ENCODE measurements at places on chromosomes 6 and 20.

DNA sequence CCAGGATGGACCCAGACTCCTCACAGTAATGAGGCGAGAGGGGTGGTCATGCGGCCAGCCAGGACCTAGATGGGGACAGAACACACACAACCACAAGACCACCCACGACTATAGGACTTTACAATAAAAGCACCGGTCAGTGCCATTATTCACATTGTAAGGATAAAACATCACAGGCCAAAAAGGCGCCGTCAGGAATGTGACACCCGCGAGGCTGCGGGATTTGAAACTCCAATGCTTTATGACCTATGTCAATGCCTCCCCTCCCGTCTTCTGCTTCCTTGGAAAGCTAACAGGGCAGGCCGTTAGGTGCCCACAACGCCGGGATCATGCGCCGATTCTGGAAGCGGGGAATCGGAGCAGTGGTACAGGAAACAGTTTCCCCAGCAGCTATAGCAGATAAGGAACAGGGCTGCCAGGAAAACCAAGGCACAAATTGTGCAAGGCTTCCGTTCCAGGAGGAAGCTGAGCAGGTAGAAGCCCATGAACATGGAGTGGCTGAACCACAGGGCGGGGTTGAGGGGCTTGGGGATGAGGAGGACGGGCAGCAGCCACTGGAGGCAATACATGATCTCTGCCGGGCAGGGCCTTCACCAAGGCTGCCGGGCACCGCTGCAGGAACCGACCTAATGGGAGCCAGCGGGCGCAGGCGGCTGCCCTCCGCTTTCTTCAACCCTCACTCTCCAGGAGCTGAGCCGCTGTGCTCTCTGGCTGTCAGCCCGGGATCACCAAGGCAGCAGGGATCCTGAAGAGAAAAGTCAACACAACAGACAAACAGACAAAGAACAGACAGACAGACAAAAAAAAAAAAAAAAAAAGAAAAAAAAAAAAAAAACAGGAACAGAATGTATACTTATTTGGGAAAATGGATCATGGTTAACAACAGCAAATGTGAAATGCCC, 2.2 kb upstream of the NNAT start:
- DNase-seq = no peak

DNA sequence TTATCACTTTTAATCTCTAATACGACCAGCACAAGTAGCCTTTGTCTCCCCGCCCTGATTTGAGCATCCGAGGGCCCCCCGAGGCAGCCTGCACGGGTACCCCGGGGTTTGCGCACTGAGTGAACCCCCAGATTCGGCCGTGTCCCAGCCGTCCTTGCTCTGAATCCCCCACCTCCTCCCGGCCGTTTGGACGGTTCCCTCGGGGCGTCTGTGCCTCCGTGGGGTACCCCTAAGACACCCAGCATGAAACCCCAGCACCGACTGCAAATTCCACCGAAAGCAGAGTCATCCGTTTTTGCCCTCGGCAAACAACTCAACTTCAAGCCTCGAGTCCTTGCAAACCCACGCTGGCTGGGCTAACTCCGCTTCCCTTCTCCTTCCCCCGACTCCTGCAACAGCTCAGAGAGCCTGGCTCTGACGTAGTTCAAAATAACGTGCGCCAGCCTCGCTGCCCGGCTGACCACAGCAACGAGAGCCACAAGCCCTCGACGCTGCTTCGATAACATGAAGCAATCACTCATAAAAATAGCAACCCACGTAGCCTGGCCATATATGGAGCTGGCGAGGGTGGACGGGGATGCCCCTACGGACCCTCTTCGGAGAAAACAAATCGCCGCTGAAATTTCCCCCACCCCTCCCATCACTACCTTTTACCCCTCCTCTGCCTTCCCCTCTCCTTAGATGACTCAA, 764 bp upstream of the SNAP25 start:
- DNase-seq = no peak

DNA sequence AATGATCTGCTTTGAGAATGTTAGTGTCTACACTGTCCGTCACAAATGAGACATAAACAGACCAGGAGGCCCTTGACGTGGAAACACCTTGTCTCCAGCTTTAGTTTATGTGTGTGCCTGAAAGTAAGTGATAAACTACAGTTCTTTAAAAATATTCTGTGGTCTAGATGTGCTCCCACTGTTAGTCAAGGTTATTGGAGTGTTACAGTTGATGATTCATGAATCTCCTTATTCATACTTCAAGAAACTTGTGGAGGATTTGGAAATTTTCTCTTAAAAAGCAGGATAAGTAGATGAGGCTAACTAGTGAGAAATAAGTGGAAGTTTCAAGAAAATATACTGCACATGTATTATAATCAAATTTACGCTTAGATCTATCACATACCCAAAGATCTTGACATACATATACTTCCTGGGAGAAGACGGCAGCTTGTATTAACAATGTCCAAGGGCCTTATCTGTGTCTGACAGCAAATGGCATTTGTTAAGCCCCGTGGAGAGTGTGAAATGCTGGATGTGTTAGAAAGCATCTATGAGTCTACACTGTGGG, 90.5 kb upstream of the MBOAT1 start:
- no peak for DNase-seq

- DNase-seq = no peak
Measured at GRCh38 chr6:137046871-137047412, 2.2 kb upstream of the IL20RA start.

- no peak for DNase-seq
Measured at GRCh38 chr6:47032974-47033765, 9.0 kb downstream of the ADGRF1 start.

DNA sequence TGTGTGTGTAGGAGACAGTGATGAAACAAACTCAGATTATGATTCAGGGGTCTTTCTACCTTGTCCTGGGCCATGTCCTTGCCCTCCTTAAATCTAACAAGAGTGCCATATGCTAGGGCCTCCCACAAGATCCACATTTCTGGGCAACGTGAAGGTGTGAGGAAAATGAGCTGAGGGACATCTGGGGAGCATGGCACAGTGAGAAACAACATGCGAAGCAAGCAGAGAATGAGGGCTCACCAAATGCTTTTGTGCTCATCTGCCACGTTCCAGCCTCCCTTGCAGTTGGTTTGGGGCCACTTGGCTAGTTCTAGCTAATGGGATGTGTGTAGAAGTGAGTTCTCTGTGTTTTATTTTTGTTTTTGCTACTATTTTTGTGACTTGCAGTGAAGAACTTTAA, 21.4 kb upstream of the RNF182 start:
- no peak for DNase-seq

DNA sequence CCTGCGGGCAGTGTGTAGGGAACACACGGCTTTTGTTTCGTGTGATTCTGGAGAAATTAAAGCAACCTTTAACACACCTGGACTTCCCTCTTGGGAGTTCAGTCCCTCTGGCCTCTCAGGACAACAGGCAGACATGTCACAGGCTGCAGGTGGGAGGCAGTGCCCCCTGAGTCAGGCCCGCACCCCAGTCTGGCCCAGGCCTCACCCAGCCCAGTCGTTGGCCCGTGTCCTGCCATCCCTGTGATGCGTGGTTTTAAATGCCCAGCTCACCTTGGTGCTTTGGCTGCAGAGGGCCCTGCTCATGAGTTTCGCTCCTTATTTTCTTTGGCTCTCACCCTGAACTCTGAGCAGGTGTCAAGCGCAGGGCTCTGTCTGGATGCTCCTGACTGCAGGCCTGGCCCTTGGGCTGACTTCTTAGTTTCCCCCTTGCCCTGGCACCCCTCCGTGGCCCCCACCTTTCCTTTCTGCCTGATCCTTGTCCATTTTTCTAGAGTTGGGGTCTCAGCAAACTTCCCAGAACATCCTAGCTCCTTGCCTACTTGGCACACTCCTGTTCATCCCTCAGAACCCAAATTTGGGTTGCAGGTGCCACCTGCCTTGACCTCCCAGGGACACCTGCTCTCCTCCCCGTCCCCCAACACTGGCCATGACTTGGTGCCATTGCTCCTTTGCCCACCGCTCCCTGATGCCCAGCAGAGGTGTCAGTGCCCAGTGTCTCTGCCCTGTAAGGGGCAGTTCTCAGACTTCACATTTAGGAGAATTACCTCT, 2.2 kb upstream of the CABLES2 start:
- DNase-seq = no peak

GRCh38 chr6:38637756-38638155, 2.0 kb downstream of the BTBD9 start:
- DNase-seq = no peak

GRCh38 chr6:20876561-20876960, 342.3 kb downstream of the CDKAL1 start:
- DNase-seq = no peak
